ENCODE measurements at places on chromosomes 7 and 10. TPM values are rescaled to one million over a fixed set of nuclear protein-coding genes. Genes with fewer than 3 reads are reported as not detected.

DNA sequence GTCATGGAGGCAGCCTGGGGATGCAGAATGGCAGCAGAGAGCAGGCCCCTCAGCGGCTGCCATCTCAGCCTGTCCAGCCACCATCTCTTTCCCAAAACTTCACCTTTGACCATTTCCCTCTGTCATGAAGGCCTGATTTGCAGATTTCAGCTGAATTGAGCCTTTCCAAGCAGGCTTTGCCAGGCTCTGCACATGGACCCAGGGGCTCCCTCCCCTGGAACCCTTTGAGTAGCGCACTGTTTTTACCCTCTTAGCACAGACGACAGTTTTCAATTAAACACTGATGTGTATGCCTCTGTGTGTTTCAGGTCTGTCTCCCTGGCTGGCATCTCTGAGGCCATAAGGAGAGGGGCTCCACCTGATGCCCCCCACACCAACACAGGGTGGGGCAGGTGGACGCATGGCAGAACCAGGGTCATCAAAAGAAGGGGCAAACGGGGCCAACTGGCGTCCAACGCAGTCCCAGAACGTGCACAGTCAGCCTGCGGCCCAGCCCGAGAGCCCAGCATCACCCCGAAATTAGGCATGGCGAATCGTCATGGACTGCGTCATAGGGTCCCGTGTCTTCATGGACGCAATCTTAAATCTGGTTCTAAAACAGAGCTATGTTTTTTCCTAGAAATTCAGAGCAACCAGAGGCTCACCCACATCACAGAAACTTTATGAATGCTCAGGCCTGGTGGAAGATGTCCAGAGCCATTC is 185.0 kb upstream of the TCERG1L start:
- no peak for DNase-seq

DNA sequence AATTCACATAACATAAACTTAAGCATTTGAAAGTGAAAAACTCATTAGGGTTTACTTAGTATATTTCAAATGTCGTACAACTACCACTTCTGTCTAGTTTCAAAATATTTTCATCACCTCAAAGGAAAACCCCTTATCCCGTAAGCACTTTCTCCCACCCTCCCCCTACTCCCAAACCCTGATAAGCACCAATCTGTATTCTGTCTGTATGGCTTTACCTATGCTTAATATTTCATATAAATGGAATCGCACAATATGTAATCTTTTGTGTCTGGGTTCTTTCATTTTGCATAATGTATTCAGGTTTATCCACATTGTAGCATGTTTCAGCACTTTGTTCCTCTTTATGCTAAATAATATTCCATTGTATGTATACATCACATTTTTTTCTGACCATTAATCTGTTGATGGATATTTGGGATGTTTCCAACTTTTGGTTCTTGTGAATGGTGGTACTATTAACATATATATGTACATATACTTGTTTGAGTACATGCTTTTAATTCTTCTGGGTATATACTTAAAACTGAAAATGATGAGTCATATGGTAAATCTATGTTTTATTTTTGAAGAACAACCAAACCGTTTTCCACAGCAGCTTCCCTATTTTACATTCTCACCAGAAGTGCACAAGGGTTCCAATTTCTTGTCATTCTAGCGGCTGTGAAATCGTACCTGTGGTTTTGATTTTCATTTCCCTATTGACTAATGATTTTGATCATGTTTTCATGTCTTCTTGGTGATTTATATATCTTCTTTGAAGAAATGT is 6.2 kb upstream of the STARD3NL start:
- DNase-seq = no peak

The PNLIPRP1 gene
- total RNA-seq = not detected

The SLC18A2 gene
- 0.40 TPM for total RNA-seq

The CALML5 gene
- not detected for total RNA-seq

DNA sequence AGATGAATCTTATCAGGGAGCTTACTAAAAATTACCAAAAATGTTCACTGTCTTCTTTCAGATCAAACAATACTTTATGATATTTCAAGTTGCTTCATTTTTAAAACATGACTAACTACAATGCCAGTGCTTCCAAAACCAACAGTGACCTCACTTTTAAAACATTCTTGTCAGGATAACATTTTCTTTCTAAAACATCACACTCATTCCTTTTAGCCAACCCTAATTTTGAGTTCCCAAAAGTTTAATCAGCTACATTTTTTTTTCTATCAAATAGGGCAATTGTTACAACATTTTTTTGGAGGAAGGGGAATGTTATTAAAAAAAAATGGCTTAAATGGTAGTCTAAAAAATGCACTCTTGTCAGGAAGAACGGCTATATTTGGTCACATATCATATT is 37.3 kb downstream of the RTKN2 start:
- DNase-seq = no peak

The SGPL1 gene
- total RNA-seq = 20.2 TPM

GRCh38 chr7:77831481-77831880 is 32.9 kb downstream of the PHTF2 start:
- no peak for DNase-seq

DNA sequence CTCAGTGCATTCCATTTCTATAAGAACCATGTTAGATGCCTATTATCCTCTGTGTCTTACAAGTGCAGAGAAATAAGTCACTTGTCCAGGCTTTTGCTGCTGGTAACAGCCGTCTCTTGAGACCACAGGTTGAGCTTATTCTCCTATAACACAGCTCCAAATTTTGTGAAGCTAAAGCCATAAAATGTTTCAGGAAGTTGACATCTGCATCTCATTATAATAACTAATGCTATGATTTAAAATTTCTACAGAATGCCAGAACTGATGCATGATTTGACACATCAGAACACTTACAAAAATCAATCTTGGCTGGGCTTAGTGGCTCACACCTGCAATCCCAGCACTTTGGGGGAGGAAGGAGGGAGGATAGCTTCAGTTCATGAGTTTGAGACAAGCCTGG is 986.9 kb downstream of the TYW1 start:
- DNase-seq = no peak

GRCh38 chr10:33665501-33665900 is 331.0 kb upstream of the NRP1 start:
- DNase-seq = no peak

The TMEM72 gene
- 0.29 TPM for total RNA-seq

- DNase-seq = no peak
Measured at GRCh38 chr10:1431229-1431628, 306.1 kb downstream of the ADARB2 start.

DNA sequence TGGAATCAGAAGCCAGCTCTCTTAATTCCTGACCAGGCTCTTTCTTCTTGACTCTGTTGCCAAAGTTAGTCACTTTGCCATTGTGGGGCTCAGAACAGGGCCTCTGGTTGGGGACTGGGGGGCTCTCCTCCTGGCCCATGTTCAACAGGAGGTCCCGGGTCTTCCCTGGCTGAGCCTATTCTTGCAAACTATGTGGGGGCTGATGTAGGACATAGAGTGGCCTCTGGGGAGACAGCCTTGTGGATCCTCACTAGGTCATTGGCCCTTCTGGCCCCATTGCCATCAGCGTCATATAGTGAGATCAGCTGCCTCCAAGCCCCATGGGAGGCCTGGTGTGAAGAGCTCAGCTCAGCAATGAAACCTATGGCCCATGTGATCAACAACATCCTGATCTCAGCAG is 77.6 kb upstream of the LEP start:
- no peak for DNase-seq

GRCh38 chr10:129030996-129031843 is 435.8 kb upstream of the MGMT start:
- peak; percentile 56 for DNase-seq

DNA sequence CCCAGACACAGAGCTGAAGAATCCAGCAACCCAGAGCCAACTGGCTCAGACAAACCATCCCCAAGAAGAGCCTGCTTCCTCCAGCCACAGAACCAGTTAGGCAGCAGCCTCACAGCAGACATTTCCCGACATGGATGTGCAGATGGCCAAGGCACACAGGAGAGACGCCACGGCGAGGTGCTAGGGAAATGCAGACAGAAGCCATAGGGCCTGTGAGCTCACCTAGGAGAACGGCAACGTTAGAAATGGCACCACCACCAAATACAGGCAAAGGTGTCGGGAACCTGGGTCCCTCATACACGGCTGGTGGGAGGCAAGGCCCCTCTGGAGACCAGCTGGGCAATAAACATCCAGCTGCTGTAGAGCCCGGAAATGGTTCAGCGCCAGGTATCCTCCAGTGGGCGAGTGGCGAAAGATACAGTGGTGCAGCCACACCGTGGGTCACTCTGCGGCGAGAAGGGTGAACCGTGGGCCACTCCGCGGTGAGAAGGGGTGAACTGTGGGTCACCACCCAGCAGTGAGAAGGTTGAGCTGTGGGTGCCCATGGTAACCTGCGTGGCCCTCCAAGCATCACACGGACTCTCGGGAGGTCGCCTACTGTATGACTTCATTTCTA is 31.2 kb downstream of the JAKMIP3 start:
- DNase-seq = no peak

The ENO4 gene
- total RNA-seq = 0.25 TPM

The HOXA10 gene
- total RNA-seq = not detected

GRCh38 chr10:102795453-102796406 is 41.5 kb downstream of the CYP17A1 start:
- DNase-seq = no peak

- DNase-seq = no peak
Measured at GRCh38 chr7:46165276-46165675, 244.2 kb upstream of the IGFBP3 start.

DNA sequence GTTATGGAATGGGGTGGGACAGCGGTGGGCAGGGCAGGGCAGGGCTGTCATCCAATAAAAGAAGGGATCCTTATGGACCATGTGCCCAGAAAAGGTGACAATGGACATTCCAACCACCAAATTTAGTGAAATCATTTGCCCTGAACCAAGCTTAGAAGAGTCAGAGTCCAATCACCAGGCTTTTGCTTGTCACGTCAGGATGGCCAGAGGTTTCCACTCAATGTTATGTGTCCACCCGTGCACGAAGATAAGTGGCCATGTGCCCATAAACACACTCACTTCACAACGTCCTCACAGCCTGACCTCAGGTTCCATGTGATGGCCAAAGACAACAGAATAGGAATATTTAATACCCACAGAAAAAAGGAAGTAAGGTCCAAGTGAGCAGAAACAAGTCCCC is 36.6 kb upstream of the PLPP4 start:
- DNase-seq = no peak

- no peak for DNase-seq
Measured at GRCh38 chr7:55470261-55470660, 102.0 kb downstream of the VOPP1 start.

DNA sequence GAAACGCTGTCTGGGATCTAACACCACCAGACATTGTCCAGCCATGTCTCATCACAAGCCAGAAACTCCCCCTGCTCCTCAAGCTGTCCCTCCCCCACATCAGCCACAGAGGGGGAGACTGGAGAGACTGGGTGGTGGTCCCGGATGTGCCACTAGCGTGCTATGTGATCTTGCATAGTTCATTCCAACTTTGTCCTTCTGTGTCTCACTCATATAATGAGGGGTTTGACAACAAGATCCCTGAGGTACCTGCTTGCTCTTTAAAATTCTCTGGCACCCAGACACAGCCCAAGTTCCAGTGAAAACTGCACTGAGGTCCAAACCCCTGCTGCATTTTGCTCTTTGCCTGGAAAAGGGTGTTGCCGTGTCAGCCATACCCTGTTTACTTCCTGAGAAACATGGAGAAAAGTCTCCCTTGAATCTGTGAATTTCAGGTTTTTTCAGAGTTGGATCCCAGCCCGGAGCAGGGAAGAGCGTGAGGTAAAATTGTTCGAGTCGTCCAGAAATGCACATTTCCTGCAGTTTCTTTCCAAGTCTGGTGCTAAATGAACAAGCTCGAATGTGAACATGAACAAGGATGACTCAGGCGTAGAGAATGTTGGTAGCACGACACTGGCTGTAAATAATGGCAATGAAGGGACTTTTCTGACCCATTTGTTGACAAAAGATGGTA is 156.6 kb downstream of the CCDC3 start:
- no peak for DNase-seq

DNA sequence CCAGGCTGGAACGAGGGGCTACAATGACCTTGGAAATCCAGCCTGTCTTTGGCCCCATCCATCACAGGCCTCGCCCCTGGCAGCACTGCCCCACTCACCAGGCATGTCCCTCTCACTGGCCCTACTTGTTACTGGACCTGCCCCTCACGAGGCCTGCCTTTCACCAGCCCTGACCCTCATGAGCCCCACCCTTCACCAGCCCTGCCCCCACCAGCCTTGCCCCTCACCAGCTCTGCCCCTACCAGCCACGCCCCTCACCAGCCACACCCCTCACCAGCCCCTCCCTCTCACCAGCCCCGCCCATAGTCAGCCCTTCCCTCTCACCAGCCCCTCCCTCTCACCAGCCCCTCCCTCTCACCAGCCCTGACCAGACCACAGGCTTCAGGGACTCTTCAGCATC is 57.8 kb downstream of the COL26A1 start:
- no peak for DNase-seq

DNA sequence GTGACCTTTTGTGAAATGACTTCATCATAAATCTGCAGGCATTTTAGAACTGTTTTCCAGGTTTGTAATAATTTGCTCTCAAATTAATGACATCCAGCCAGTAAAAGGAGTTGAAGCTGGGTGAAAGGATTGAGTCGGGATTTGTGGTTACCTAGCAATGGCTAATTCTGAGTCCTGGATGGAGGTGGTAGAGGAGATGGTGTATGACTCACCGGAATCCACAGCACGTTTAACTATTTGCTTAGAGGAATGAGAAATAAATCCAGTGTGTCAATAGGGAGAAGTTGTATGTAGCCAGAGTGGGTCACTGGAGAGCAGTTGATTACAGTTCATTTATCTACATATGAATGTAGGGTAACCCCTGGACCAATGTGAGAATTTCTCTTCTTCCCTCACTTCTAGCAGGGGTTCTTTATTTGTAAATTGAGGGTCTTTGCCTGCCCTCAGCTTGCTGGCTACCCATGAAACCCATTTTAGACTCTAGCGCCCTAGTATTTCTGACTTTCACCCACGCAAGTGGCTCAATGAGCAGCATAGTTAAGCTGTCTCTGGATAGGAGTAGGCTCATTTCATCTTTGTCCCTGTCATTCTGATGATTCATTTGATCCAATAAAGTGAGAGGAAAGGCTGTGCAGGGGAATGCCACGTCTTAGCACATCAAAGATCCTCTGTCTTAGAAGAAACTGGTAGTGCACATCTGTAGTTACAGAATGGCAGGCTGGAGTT is 547.8 kb downstream of the SORCS3 start:
- DNase-seq = no peak

GRCh38 chr7:45216181-45216580 is 58.6 kb downstream of the RAMP3 start:
- no peak for DNase-seq

All from right cardiac atrium (tissue), 5 donors.